ENCODE measurements at places on chromosomes 5 and 9.

GRCh38 chr5:73591102-73591695 lies 25.7 kb downstream of the UTP15 start:
- peak; percentile 2 for DNase-seq

DNA sequence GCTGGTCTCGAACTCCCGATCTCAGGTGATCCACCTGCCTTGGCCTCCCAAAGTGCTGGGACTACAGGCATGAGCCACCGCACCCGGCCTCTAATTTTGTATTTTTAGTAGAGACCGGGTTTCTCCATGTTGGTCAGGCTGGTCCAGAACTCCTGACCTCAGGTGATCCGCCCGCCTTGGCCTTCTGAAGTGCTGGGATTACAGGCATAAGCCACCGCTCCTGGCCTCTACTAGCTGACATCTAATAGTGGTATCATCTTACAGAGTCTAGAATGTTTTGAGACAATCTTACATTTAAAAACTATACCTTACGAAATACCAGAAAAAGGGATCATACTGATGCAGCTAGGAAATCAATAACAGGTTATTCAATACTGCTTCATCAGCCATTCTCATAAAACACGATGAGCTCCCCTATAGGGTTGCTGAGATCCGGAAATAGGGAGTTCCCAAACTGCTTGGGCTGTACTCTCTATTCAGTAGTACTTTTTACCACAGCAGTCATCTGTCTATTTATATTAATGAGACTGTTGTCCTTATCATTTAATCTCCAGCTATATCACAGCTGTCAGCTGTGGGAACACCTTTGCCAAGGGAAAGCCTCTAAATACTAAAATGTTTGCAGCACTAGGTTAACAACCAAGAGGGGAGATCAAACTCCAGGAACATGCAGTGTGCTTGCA lies 8.1 kb upstream of the UBE2D2 start:
- no peak for DNase-seq

DNA sequence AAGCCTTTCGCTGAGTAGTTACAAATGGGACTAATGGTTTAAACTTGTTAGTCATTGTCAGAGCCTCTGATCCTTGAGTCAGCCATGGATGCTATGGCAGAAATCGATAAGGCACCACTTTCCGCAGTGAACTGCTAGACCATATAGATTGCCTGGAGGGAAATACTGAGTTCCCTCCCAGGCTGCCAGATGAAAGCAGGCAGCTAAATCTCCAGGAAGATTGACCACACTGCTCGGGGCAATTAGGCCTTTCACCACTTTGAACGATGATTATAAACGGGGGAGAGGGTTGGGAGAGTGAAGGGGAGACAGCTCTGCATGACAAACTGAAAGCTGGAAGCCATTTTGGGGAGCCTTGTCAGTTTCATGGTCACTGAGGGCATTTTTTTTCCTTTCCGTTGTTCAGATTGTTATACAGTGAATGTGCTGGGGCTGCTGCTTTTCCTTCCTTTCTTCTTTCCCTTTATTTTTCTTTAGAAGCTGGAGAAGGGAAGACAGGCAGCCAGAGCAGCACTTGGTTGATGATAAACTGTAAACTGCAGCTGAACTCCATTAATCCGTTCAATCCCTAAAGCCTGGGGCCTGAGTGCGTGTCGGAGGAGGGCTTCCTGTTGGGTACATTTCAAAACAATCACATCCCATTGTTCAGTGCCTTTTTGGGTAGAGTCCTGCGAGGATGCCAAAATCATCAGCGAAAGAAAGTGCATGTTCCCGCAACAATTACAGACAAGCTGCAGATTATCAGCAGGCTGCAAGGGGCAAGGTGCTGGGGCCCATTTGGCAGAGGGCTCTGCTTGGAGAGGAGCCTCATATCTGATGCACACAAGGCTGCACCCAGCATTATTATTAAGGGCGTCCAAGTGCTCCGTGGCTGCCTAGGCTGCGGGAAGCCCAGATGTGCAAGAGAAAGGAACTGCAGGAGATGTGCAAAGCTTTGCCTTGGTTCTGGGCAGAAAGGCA lies 308.4 kb downstream of the PSAT1 start:
- no peak for DNase-seq

- no peak for DNase-seq
Observed at GRCh38 chr5:76111477-76112174, 28.4 kb downstream of the SV2C start.

GRCh38 chr5:64682608-64683007 lies 7.7 kb upstream of the SHISAL2B start:
- no peak for DNase-seq

- DNase-seq: no peak
Observed at GRCh38 chr5:52073993-52074689, 690.9 kb downstream of the ISL1 start.

GRCh38 chr5:24998641-24999040 lies 353.9 kb upstream of the CDH10 start:
- DNase-seq: no peak

DNA sequence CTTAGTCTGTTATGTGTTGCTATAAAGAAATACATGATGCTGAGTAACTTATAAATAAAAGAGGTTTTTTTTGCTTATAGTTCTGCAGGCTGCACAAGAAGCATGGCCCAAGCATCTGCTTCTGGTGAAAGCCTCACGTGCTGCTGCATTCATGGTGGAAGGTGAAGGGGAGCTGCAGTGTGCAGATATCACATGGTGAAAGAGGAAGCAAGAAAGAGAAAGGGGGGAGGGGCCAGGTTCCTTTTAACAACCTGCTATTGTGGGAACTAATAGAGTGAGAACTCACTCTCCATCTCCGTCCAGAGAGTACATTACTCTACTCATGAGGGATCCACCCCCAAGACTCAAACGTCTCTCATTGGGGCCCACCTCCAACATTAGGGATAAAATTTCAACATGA lies 12.5 kb upstream of the PARP8 start:
- DNase-seq: no peak

DNA sequence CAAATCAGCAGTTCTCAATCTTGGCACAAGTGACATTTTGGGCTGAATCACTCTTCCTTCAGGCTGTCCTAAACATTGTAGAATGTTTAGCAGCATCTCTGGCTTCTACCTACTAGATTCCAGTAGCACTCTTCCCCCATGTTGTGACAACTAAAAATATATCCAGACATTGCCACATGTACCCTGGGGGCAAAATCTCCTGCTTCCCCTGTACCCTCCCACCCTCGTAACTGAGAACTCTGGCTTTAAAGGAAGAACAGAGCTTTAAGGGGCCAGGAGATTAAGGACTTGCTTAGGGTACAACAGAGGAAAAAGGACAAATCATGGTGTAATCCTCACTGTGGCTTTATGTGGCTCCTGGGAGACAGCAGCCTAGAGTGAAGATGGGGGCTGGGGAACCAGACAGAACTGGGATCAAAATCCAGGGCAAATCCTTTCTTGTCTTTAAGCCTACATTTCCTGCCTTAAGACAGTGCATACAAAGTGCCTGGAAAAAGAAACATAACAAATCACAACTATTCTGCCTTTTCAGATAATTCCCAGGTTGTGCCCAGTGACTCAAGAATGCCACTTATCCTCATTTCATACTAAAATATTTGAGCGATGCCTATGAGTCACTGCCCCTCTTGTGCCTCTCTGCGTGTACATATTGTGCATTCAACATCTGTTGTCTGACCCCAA lies 109.3 kb downstream of the DAPK1 start:
- DNase-seq: no peak

DNA sequence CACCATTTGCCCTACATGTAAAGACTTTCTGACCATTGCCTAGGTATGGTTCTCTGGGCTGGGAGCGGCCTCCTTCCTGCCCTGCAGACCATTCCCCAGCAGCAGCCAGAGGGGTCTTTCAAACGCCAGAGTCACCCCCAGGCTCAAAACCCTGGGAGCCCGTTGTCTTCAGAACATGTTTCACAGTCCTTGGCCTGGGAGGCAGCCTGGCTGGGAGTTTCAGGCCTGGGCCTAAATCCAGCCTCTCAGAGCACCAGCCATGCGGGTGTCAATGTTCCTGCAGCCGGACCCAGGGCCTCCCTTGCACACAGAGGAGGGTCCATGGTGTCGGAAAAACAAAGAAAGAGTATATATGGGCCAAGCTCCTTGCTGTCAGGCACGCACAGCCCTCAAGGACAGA lies 145.2 kb upstream of the FOXD4L5 start:
- DNase-seq: no peak

- DNase-seq: no peak
Observed at GRCh38 chr5:77935506-77936364, 159.6 kb upstream of the TBCA start.

- no peak for DNase-seq
Observed at GRCh38 chr5:30849931-30850710, 343.4 kb upstream of the CDH6 start.

- DNase-seq: no peak
Observed at GRCh38 chr5:38468202-38468673, 88.2 kb downstream of the LIFR start.

GRCh38 chr9:101468116-101468515 lies 32.5 kb upstream of the ALDOB start:
- peak; percentile 21 for DNase-seq

GRCh38 chr9:89154218-89154617 lies 24.4 kb downstream of the SHC3 start:
- DNase-seq: no peak

- DNase-seq: no peak
Observed at GRCh38 chr9:111843971-111844370, 49.2 kb upstream of the SHOC1 start.

DNA sequence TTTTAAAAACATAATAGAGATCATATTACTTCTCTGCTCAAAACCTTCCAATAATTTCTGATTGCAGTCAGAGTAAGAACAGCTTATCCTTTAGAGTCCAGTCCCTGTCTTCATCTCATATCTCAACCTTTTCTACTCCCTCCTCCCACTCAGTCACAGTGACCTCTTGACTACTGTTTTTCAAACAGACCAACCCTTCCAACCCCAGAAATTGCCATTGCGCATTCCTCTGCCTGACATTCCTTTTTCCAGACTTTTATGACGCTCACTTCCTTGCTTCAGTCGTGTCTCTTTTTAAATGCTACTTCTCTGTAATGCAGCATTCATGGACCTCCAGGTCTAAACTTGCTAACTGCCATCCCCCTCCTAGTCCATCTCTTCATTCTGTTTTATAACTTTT lies 800.5 kb downstream of the BRINP1 start:
- no peak for DNase-seq

DNA sequence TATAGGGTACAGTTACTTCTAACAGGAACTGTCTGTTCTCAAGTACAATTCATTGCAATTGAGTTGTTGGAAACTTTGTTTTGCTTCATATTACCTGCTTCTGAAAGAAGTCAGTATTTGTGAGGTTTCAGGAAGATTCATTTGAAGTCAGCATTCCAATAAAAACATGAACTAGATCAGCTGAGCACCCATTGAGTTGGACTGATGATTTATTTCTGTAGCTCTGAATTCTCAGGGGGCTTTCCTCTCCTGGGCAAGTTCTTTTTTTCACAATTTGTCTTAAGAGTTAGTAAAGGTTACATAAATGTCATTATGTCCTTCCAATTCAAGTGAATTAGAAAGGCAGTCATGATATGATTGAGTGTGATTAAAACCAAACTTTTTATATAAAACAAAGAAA lies 16.2 kb upstream of the KIF2A start:
- DNase-seq: no peak

DNA sequence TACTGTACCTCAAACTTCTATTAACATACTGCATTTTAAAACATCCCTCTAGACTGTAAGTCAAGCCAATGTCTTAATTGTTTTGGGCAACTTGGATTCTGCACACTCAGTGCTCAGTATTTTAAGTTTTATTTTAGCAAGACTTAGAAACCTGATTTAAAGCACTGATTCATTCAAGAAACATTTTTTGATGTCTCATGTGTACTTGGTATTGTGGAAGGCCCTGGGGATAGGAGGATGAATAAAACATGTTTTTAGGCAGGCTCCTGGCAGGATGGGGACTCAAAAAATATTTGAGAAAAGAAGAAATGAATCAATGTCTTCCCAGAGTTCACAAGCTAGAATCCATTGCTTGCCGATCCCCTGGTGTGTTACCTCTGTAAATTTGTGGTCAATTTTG lies 334.0 kb upstream of the PUM3 start:
- DNase-seq: no peak

- DNase-seq: no peak
Observed at GRCh38 chr5:14299666-14300065, 156.5 kb downstream of the TRIO start.

DNA sequence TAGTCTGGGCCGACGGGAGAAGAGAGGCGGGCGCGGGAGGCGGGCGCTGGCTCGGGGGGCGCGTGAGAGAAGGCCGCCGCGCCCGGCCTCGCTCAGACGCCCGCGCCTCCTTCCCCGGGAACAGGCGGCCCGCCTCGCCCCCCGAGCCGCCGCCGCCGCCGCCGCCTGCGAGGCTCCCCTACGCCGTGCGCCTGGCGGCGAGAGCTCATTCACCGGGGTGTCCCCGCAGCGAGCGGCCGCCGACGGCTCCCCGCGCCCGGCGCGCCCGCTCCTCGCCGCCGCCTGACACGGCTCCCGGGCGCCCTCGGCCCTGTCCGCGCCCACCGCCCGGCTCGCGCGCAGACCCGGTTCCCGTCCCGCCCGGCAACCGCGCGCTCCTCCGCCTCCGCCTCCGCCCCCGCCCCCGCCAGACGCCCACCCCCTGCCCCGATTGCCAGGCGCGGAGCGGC lies at the start of gene GNAQ:
Gene GNAQ, minus strand, starts transcription at position 368 of the 449 bp plus-strand sequence. CDS start 576 bp downstream, outside the sequence.
- no peak for DNase-seq

GRCh38 chr9:7172154-7173115 lies 414.7 kb downstream of the KDM4C start:
- no peak for DNase-seq

DNA sequence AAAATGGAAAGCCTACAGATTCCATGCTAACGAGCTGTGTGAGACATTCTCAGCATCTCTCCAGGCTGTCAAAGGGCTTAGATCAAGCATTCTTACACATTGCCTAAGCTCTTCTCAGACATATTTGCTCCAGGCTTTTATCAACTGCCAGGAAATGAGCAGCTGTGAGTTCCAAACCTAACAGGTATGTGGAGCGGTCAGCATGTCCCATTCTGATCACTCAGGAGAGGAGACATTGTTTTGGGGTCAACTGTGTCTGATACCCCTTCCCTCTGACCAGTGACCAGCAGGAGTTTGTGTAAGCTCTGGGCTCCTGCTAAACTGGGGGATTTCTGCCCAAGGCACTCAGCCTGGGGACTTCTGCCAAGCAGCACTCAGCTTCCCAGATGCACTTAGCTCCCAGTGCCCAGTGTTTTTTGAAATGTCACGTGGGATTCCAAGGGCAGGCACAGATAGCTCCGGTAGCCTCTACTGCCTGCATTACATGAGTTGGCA lies 229.1 kb downstream of the SEC61B start:
- DNase-seq: no peak

- no peak for DNase-seq
Observed at GRCh38 chr9:91549177-91549576, 125.5 kb upstream of the NFIL3 start.

DNA sequence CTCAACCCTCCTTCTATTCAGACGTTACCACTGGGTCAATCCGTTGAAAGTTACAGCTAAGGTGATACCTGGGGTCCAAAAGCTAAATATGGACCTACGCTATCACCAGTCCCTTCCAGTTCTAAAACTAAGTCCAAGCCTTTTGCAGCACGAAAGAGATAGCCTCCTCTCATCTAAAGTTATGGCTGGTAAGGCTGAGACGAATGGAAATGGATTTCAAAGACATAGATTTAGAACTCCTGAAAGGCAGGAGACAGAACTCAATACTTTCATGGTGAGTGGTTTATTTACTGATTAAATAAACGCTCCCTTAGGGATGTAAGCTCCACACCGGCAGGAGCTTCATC lies 751 bp upstream of the RIC1 start:
- no peak for DNase-seq
